Upper lobe of left lung (tissue), 6 donors: ENCODE measurements at places on chromosomes 5 and 9. TPM values are rescaled to one million over a fixed set of nuclear protein-coding genes. Genes with fewer than 3 reads are reported as not detected.

The NUTM2G gene
- total RNA-seq: not detected

DNA sequence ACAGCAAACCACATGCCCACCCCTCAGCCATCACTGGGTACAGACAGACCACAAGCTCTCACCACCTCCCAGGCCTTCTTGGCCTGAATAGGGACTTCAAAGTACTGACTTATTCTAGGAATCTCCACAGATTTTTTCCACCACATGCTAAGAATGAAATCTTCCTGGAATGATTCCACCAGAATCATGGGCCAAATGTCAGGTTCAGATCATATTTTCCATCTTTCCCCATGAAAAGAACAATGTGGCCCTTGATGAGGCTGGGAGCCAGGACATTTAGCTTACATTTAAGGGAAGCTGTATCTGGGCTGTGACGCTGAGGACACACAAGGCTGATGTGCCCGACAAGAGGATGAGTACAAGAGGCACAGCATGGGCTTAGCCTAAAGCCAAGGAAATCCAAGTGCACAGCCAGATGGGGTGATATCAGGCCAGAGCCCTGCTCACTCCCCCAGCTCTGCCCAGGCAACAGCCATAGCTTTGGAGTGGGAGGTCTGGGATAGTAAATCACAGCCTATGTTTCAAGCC is 28.1 kb downstream of the ACSL6 start:
- DNase-seq: no peak

- DNase-seq: no peak
These were observed 49.9 kb downstream of the COL15A1 start for GRCh38 chr9:98993570-98993945.

The LCN15 gene
- total RNA-seq: not detected

The ANXA2R gene
- total RNA-seq: 2.0 TPM

GRCh38 chr5:81817980-81818379 is 67.1 kb upstream of the SSBP2 start:
- DNase-seq: no peak

- no peak for DNase-seq
These were observed 40.9 kb upstream of the F2RL2 start for GRCh38 chr5:76664079-76664478.

DNA sequence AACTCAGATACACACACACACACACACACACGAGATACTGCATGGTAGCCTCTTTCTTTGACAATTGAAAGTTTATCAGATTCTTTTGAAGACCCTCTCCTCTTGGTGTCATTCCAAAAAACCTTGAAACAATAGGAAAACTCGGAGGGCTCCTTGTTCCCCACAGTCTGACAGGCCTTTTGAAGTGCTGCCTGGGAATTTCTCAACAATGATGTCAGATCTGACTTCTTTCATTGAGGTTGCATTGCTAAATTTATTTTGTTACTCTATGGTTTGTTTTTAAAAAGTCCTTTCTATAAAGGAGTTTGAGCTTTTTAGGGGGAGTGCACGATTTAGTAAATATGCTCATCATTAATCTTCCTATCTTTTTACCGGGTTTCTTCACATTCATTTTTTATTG is 583.9 kb downstream of the SEMA5A start:
- no peak for DNase-seq

The PHF24 gene
- 0.74 TPM for total RNA-seq

The GABRA1 gene
- total RNA-seq: not detected

GRCh38 chr5:134411228-134411545 is 494 bp downstream of the CDKN2AIPNL start:
- DNase-seq: no peak

DNA sequence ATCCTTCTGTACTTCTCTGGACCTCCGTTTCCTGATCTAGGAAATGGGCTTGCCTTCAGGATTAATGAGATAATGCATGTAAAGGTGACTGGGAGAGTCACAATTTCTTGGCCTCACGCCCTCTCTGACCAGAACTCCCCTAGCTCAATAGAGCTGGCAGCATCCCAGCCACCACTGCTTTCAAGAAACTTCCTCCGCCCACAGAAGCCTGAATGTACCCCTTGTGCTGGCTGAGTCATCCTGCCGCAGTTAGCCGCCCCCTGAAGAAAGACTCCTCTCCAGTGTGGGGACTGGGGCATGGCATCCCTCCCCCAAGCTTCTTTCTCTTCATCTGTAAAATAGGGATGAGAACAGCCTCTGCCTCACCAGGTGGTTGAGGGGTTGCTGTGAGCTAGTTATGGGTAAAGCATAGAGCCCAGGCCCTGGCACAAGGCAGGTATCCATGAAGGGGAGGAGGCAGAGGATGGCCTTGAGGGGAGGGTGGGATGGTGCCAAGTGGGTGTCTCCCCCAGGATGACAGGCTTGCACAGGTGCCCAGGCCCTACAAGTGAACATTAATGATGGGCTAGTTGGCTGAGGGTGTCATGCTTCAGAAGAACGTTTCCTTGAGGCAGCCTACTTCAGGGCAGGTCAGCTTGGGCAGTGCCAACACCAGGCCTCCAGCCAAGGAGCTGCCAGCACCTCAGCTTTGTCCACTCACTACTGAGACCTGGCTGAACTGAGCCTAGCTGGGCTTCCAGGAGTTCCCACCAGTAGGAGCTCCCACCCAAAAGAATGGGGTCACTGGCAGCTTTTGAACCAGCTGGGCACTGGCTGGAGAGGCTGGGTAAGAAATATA is 3.4 kb downstream of the PDLIM4 start:
- peak; percentile 60 for DNase-seq

The RNF183 gene
- 3.1 TPM for total RNA-seq

DNA sequence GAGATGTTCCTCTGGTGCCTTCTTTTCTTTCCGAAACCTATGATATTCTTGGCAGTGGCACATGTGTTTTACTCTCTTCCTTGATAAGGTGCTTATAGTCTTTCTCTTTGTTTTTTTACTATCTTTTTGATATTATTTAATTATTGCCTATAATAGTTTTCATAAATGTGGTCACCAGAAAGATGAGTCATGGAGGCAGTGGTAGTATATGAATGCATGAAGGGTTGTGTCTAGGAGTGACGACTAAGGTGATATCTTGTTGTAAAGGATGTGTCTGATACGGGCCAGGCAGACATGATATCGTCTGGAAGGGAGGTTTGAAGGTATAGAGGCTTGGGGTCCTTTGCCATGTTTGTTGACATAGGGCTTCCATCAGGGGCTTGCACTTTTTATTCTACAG is 36.8 kb downstream of the SLC44A1 start:
- DNase-seq: no peak

- no peak for DNase-seq
These were observed 293.9 kb upstream of the IRX4 start for GRCh38 chr5:2176581-2176980.

The TSSK1B gene
- total RNA-seq: not detected

The DMRT3 gene
- not detected for total RNA-seq
